ENCODE measurements at places on chromosomes 2 and 18. TPM values are rescaled to one million over a fixed set of nuclear protein-coding genes. Genes with fewer than 3 reads are reported as not detected.

IGFBP5 gene
- not detected for polyA plus RNA-seq

NEB gene
- polyA plus RNA-seq: 2.7 TPM

GRCh38 chr2:106642679-106643078 is 155.5 kb downstream of the CD8B2 start:
- H3K27ac ChIP-seq: no peak overlapping the region
- H3K4me1 ChIP-seq: no peaks in the 10 kb centered on the region
- no peak overlapping the region for H3K4me3 ChIP-seq

DNA sequence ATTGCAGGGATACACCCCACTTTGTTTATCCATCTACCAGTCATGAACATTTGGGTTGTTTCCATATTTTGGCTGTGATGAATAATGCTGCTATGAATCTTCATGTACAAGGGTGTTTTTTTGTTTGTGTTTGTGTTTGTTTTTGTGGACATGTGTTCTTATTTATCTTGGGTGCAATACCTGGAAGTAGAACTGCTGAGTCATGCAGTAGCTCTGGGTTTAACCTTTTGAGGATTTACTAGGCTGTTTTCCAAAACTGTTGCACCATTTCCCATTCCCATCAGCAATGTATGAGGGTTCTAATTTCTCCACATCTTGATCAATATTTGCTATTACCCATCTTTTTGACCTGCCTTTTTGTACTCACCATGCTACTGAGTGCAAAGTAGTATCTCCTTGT is 140.0 kb upstream of the CYP1B1 start:
- no peak overlapping the region for H3K27ac ChIP-seq
- DNase-seq: no peak
- peaks cover 33% of the 10 kb centered on the region for H3K4me1 ChIP-seq
- H3K27me3 ChIP-seq: no peaks in the 10 kb centered on the region

- no peak overlapping the region for H3K27ac ChIP-seq
- no peaks in the 10 kb centered on the region for H3K36me3 ChIP-seq
- DNase-seq: no peak
- H3K27me3 ChIP-seq: peaks cover 22% of the 10 kb centered on the region
- H3K4me3 ChIP-seq: no peak overlapping the region
- H3K4me1 ChIP-seq: peaks cover 14% of the 10 kb centered on the region
Observed at GRCh38 chr18:12410081-12410481, 2.4 kb downstream of the PRELID3A start.

DNA sequence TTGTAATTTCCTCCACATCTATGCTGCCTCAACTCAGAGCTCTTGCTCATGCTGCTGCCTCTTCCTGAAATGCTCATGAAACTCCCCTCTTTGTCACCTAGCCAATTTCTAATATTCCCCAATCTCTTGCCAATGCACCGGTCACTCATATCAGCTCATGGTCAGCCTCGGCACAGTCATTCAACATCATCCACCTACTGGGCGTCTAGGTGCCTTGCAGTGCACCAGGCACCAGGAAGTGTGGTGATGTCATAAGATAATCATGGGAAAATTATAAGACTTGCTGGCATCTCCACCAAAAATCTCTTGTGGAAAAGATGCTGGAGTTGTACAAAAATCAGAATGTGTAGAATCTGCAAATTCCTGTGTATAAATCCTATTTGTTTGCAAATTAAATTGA is 52.6 kb upstream of the RAB27B start:
- H3K27ac ChIP-seq: no peak overlapping the region
- H3K4me3 ChIP-seq: no peak overlapping the region
- no peak for DNase-seq
- peaks cover 8% of the 10 kb centered on the region for H3K4me1 ChIP-seq

DNA sequence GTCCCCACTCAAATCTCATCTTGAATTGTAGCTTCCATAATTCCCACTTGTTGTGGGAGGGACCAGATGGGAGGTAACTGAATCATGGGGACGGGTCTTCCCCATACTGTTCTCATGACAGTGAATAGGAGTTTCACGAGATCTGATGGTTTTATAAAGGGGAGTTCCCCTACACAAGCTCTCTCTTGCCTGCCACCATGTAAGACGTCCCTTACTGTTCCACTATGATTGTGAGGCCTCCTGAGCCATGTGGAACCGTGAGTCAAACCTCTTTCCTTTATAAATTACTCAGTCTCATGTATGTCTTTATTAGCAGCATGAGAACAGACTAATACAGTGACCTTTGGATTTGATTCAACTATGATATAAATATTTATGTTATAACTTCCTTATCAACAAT is 78.0 kb downstream of the CYRIA start:
- no peaks in the 10 kb centered on the region for H3K27me3 ChIP-seq
- no peak overlapping the region for H3K27ac ChIP-seq
- peaks cover 21% of the 10 kb centered on the region for H3K36me3 ChIP-seq
- DNase-seq: no peak

GRCh38 chr2:235903782-235904584 is 264.2 kb downstream of the GBX2 start:
- H3K4me1 ChIP-seq: no peaks in the 10 kb centered on the region
- no peak for DNase-seq
- no peaks in the 10 kb centered on the region for H3K36me3 ChIP-seq
- H3K27ac ChIP-seq: no peak overlapping the region

SLC4A3 gene
- polyA plus RNA-seq: 0.31 TPM

- H3K27ac ChIP-seq: no peak overlapping the region
- H3K4me3 ChIP-seq: no peak overlapping the region
- H3K4me1 ChIP-seq: peaks cover 17% of the 10 kb centered on the region
- no peaks in the 10 kb centered on the region for H3K36me3 ChIP-seq
- no peak for DNase-seq
Observed at GRCh38 chr2:240432430-240432819, 3.0 kb upstream of the GPC1 start.

GATA6 gene
- 0.04 TPM for polyA plus RNA-seq

- no peak for DNase-seq
- no peaks in the 10 kb centered on the region for H3K4me1 ChIP-seq
- H3K4me3 ChIP-seq: no peak overlapping the region
- H3K36me3 ChIP-seq: no peaks in the 10 kb centered on the region
- H3K27me3 ChIP-seq: no peaks in the 10 kb centered on the region
- H3K27ac ChIP-seq: no peak overlapping the region
Observed at GRCh38 chr18:65623676-65624075, 127.1 kb upstream of the CDH7 start.

- no peak overlapping the region for H3K27ac ChIP-seq
- no peaks in the 10 kb centered on the region for H3K36me3 ChIP-seq
- H3K27me3 ChIP-seq: no peaks in the 10 kb centered on the region
- DNase-seq: no peak
- H3K4me1 ChIP-seq: no peaks in the 10 kb centered on the region
Observed at GRCh38 chr18:62751977-62752376, 36.6 kb downstream of the PHLPP1 start.

MC5R gene
- not detected for polyA plus RNA-seq

PLGLB2 gene
- 0.55 TPM for polyA plus RNA-seq

DNA sequence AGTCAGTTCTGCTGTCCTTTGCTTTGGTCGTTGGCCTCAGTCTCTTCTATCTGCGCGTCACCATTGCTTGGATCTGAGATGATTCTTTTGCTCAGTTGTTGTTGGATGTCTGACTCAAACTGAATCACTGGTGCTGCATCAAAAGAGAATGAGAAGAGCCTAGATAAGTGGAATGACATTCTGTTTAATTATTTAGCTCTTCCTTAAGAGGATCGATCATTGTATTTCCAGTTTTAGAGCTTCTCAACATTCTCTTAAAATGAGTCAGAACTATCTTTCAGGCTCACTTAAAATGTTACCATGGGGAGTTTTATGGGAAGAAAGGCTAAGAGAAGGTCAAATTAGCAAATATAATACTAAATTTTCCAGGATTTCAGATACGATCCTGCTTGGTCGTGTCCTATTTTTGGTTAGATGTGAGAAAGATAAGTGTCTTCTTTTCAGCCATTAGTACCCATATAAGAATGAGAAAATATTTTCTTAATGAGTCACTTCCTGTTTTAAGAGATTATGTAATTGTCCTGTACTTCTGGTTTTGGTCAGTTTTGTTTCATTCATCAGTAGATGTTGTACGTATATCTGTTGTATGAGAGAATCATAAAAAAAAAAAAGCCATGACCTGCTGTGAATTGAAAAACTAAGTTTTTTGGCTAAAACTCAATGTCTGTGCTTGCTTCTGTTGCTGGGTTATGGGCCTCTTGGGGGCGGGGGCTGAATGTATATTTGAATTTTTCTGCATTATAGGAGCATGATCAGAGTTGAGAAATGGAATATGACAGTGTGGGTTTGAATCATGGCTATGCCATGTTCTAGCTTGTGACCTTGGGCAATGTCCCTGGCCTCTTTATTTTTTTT is 31.6 kb upstream of the CASP10 start:
- peak overlapping the region; percentile 94 for H3K27ac ChIP-seq
- no peaks in the 10 kb centered on the region for H3K27me3 ChIP-seq
- H3K4me1 ChIP-seq: peaks cover 76% of the 10 kb centered on the region
- H3K36me3 ChIP-seq: peaks cover 79% of the 10 kb centered on the region

MYO5B gene
- polyA plus RNA-seq: not detected

SLC8A1 gene
- polyA plus RNA-seq: 16.9 TPM

GRCh38 chr2:124698979-124699565 is 674.0 kb downstream of the CNTNAP5 start:
- no peak overlapping the region for H3K4me3 ChIP-seq
- H3K27ac ChIP-seq: no peak overlapping the region
- no peaks in the 10 kb centered on the region for H3K36me3 ChIP-seq
- no peak for DNase-seq
- no peaks in the 10 kb centered on the region for H3K4me1 ChIP-seq
- no peaks in the 10 kb centered on the region for H3K27me3 ChIP-seq

UGT1A10 gene
- not detected for polyA plus RNA-seq

WNT10A gene
- polyA plus RNA-seq: not detected

- DNase-seq: no peak
- no peaks in the 10 kb centered on the region for H3K36me3 ChIP-seq
- no peaks in the 10 kb centered on the region for H3K4me1 ChIP-seq
- H3K27ac ChIP-seq: no peak overlapping the region
Observed at GRCh38 chr2:1972422-1972821, 228.1 kb upstream of the PXDN start.

DNA sequence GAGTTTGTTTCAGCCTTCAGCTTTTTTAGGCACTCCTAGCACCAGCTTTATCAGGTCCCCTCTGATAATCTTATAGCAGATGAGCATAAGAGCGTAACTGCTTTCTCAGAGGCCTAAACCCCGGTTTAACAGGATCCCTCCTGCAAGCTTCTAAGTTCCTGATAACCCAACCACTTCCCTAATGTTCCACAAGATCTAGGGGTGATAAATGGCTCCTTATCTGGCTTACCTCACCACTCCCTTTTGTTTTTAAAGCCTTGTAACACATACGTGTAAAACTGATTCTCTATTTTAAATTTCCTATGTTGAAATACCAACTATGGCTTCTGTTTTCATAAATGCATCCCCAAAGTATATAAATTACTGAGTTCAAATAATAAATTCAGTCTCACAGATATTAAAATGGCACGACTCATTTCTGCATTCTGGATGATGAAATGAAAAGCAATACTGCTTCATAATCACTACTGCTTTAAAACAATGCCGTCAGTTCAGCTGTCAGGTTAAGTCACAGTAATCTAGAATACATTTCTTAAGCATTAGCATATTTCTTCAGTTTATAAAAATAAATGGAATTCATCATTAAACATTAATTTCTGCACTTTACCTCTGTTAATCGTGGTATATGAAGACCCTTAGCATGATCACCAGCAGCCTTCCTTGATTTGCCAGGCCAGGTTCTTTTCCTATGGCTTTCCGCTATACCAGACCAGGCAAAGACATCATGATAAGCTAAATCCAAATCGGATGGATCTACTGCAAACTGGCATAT is 126.3 kb downstream of the C2orf74 start:
- H3K36me3 ChIP-seq: peaks cover 24% of the 10 kb centered on the region
- DNase-seq: no peak
- H3K27ac ChIP-seq: no peak overlapping the region
- H3K4me3 ChIP-seq: no peak overlapping the region
- H3K4me1 ChIP-seq: no peaks in the 10 kb centered on the region

DNA sequence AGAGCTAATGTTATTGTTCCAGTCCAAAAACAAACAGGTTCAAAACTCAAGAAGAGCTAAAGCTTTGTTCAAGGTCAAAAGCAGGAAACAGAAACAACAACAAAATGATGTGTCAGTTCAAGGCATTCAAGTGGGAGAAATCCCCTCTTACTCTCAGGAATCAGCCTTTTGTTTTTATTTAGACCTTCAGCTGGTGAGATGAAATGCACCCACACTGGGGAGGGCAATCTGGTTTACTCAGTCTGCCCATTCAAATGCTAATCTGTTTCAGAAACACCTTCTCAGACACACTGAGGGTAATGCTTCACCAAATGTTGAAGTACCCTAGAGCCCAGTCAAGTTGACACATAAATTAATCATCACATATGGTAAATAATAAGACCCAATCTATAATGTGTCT is 150.6 kb downstream of the TMX3 start:
- no peaks in the 10 kb centered on the region for H3K4me1 ChIP-seq
- no peak overlapping the region for H3K4me3 ChIP-seq
- no peaks in the 10 kb centered on the region for H3K27me3 ChIP-seq
- no peak overlapping the region for H3K27ac ChIP-seq
- no peak for DNase-seq

GRCh38 chr18:70089858-70090257 is 115.6 kb downstream of the RTTN start:
- H3K4me1 ChIP-seq: no peaks in the 10 kb centered on the region
- no peak overlapping the region for H3K27ac ChIP-seq

IL37 gene
- not detected for polyA plus RNA-seq

DNA sequence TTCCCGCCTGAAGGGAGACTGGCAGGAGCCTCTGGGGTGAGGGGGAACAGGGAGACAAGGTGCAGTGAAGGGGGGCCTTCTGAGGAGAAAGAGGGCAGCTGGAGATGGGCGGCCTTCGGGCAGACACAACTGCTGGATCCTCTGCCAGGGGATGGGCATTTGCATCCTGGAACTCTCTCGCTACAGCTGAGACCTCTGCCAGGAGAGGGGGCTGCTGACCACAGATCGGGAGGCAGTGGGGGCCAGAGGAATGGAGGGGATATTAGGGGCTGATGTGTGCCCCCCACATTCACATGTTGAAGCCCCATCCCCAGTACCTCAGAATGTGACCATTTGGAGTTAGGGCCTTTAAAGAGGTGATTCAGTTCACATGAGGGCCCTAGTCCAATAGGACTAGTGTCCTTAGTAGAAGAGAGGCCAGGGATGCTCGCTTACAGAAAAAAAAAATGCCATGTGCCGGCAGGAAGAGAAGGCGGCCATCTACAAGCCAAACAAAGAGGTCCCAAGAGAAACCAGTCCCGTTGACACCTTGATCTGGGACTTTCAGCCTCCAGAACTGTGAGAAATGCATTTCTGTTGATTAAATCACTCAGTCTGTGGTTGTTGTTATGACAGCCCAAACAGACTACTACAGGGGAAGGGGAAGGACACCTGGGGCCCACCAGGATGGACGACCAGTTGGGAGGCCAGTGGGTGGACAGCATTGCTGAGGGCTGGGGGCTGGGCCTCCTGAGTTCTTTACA is 50.0 kb downstream of the TRABD2A start:
- H3K27me3 ChIP-seq: no peaks in the 10 kb centered on the region
- peak overlapping the region; percentile 70 for H3K27ac ChIP-seq
- H3K4me3 ChIP-seq: peak overlapping the region; percentile 67
- H3K4me1 ChIP-seq: peaks cover 63% of the 10 kb centered on the region
- DNase-seq: no peak

GRCh38 chr2:147468349-147468748 is 376.5 kb upstream of the ACVR2A start:
- H3K27ac ChIP-seq: no peak overlapping the region
- H3K27me3 ChIP-seq: no peaks in the 10 kb centered on the region
- no peak for DNase-seq
- H3K4me3 ChIP-seq: no peak overlapping the region

WDSUB1 gene
- 17.8 TPM for polyA plus RNA-seq

IL1RL1 gene
- polyA plus RNA-seq: not detected

KATNAL2 gene
- polyA plus RNA-seq: not detected

SLC30A3 gene
- polyA plus RNA-seq: 0.08 TPM

ZNF521 gene
- not detected for polyA plus RNA-seq

GRCh38 chr2:144102386-144102785 is 417.5 kb downstream of the ZEB2 start:
- no peaks in the 10 kb centered on the region for H3K4me1 ChIP-seq
- DNase-seq: no peak
- H3K36me3 ChIP-seq: no peaks in the 10 kb centered on the region
- H3K27me3 ChIP-seq: no peaks in the 10 kb centered on the region
